ENCODE measurements at places on chromosomes 5 and 9. TPM values are rescaled to one million over a fixed set of nuclear protein-coding genes. Genes with fewer than 3 reads are reported as not detected.

- DNase-seq = no peak
Measured at GRCh38 chr5:117761186-117761585, 1186.6 kb upstream of the SEMA6A start.

DNA sequence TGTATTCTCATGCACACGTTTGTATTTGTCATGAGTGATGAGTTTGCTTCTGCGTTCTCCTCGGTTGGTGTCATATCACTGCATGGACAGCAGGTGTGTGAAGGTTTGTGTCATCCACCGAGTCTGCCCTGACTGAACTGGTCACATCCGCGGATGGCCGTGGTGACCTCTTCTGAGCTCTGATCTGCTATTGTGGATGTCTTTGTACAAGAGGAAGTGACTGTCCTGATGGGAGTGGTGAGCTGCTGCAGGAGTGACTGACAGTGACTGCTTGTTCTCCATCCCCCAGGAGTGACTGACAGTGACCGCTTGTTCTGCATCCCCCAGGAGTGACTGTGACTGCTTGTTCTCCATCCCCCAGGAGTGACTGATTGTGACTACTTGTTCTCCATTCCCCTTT, 69.9 kb downstream of the EHMT1 start:
- DNase-seq = no peak

- no peak for DNase-seq
Measured at GRCh38 chr9:127092041-127092608, 30.3 kb downstream of the ANGPTL2 start.

- no peak for DNase-seq
Measured at GRCh38 chr5:173565491-173566072, 50.9 kb downstream of the BOD1 start.

DNA sequence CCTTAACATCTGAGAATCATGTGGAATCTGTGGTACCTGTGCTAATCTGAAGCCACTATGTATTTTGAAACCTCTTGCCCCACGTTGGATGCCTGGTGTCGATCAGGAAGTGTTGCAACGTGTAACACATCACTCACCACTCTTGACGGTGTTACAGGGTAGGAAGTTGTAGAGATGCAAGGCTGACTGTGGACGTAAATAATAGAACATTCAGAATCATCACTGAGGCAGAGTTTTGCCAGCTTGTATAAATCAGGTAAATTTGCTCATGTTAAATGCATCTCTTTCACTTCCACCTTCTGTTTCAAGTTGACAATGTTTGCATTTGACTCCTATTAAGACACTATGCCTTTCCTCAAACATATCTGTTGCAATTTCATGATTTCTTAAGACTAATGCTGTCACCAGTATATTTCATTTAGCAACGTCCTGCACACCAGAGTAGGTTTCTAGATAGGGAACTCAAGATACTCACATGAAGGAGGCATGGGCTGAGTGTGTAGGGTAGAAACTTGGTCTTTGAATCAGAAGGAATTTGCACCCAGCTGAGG, 38.1 kb downstream of the BASP1 start:
- peak; percentile 80 for DNase-seq

DNA sequence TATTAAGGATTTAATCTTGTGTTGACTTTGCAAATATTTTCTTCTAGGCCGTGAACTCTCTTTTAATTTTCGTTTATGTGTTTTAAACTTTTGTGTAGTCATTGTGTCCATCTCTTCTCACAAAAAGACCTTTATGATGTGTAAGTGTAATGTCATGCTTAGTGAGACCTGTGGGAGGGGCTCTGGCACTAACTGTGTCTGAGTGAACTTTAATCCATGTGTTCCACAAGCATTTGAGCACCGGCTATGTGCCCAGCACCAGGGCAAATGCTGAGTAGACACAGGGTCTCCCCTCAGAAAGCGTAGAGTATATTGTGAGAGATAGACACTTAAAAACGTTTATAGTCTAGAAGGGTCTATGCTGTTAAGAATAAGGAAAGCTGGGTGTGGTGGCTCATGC, 272.6 kb upstream of the TUT7 start:
- DNase-seq = no peak

- DNase-seq = no peak
Measured at GRCh38 chr5:133967124-133967523, 1.3 kb downstream of the C5orf15 start.

DNA sequence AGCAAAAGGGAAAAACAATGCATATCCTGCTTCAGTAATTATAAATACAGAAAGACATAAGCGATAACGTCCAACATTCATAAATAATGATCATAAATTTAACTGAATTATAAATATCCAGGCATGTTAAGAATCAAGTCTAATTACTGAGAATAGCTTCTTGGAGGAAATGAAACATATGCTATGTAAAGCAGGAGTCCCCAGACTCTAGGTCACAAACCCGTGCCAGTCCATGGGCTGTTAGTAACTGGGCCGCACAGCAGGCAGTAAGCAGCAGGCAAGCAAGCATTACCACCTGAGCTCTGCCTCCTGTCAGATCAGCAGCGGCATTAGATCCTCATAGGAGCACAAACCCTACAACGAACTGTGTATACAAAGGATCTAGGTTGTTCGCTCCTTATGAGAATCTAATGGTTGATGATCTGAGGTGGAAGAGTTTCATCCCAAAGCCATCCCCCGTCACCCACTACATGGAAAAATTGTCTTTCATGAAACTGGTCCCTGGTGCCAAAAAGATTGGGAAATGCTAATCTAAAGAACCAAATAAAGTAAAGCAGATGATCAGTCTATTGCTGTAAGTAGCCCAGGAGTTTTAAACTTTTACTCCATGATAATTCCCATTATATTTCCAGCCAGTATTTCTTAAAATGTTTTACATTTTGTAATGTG, 50.4 kb downstream of the CERT1 start:
- DNase-seq = no peak

DNA sequence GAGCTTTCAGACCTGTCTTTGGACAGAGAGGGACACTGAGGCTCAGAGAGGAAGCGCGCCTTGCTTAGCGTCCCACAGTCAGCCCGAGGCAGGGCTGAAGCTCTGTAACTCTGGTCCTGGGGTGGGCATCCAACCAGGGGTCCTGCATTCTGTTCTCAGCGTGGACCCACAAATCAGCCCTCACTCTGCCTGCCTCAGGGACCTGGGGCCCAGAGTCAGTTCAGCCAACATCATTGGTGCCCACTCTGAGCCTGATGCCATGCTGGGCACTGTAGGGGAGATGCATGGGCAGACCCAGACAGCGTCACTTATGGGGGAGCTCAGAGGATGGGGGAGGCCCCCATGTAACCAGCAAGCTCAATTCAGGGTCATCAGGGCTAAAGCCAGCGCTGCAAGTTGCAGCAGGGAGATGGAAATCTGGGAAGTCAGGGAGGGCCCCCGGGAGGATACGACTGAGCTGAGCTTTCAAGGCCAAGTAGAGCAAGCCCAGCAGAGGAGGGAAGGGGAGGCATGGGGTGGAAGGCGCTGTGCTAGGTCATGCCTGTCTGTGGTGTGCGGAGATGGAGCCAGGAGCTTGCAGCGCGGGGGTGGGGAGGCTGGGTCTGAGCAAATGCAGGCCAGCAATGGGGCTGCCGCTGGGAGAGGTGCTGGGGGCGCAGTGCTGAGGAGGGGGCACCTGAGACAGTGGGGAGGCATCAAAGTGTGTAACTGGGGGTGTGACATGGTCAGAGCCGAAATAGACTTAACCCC, 21.1 kb downstream of the CORO2A start:
- DNase-seq = no peak

DNA sequence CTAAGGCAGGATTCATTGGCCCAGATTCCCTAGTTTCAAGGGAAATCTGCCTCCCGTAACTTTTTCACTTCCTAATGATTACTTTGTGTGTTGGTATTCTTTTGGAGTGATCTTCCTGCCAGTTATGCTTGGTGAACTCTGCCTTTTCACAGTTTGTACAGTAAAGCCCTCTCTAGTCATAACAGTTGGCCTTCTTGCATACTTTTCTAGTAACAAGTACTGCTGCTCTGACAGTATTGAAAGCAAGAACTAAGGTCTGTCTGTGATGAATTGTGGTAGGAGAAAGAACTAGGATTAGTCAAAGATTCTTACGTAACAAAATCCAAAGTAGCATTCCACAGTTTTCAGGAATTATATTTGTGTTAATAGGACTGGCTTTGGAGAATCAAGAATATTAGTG, 1457.2 kb upstream of the WWC1 start:
- no peak for DNase-seq

- DNase-seq = peak; percentile 11
Measured at GRCh38 chr9:109190151-109190550, 23.1 kb upstream of the FRRS1L start.

- DNase-seq = no peak
Measured at GRCh38 chr5:41112486-41113455, 41.6 kb upstream of the MROH2B start.

DNA sequence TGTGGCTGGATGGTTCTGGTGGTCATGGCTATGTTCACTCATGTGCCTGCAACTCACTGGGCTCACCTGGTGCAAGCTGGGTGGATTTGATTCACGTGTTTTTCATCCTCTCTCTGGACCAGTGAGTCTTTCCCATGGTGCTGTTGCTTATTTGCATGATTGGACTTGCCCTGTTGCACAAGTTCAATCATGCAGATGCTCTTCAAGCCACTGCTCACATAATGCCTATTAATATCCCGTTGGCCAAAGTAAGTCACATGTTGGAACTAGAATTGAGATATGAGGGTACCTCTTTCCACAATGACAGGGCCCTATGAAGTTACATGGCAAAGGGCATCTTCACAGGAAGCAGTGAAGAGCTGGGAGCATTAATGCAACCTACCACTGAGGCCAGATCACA, 26.5 kb upstream of the MROH2B start:
- DNase-seq = no peak

DNA sequence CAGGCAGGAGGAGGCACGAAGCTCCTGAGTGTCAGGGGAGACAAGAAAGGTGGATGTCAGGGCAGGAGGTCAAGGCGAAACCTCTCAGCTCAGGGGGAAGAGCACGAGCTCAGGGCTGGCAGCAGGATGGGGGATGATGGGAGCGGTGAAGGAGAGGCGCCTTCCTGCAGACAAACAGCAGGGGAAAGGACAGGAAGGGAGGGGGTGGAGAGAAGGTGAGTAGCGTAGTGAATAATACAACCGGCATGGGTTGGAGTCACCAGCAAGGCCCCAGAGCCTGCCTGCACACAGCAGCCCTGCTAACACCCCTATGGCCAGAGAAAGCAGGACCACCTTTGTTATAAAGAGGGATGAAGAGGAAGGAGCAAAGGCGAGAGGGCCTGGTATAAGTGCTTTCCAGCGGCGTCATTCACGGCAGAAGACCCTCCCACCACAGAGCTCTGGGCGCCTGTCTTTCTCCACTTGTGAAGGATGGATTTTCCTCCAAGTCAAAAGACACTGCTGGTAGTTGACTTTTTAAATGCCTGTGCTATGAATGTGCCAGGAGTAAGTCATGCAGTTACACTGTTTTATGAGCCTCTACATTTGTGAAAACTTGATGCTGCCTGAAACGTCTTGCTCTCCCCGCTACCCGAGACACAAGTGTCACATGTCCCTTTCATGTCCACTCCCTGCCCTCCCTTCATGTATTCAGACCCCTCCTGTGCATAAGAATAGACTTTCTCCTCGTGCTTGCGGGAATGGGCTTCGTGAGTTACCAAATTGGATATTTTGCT, 84.8 kb upstream of the IRX1 start:
- no peak for DNase-seq

DNA sequence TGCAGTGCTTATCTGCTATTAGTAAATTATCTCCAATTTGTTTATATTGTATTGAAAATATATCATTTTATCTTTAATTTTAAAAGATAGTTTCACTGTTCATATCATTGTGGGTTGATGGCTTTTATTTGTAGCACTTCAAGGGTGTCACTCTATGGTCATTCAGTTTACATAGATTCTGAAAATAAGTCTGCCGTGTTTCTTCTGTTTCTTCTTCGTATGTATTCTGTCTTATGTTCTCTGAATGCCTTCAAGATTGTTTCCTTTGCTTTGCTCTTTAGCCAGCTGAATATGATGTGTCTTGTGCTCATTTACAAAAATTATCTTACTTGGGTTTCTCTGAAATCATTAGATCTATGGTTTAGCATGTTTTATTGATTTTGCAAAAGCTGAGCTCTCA, 359.9 kb downstream of the CYLC2 start:
- DNase-seq = no peak

- DNase-seq = no peak
Measured at GRCh38 chr5:97543166-97543565, 360.1 kb upstream of the RIOK2 start.

- no peak for DNase-seq
Measured at GRCh38 chr9:68428481-68428880, 72.1 kb downstream of the PGM5 start.

- DNase-seq = no peak
Measured at GRCh38 chr9:99472916-99473245, 250.8 kb downstream of the SEC61B start.

DNA sequence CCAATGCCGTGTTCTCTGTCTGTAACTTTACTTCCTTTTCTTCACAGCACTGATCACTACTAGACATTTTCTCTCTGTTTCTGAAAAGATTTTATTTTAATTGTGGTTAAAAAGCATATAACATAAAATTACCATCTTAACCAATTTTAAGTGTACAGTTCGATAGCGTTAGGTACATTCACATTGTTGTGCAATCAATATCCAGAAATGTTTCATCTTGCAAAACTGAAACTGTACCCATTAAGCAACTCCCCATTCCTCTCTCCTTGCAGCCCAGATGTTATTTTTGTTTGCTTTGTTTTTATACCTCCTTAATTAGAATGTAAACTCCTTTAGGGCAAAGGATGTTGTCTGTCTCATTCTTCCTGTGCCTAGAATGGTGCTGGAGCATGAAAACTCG, 47.5 kb downstream of the COL27A1 start:
- DNase-seq = no peak

The PALM2AKAP2 gene
- total RNA-seq = 1.2 TPM

The SLU7 gene
- 20.6 TPM for total RNA-seq

The ZBED3 gene
- total RNA-seq = 1.3 TPM

The ZNF608 gene
- 0.95 TPM for total RNA-seq

The COMMD10 gene
- total RNA-seq = 8.8 TPM

The SLC6A18 gene
- not detected for total RNA-seq

The GRIA1 gene
- not detected for total RNA-seq

The TAF9 gene
- total RNA-seq = 61.6 TPM

The ATP10B gene
- not detected for total RNA-seq

The NR6A1 gene
- 0.77 TPM for total RNA-seq

The TPPP gene
- 1.9 TPM for total RNA-seq
